ENCODE measurements at places on chromosomes 3 and 15. TPM values are rescaled to one million over a fixed set of nuclear protein-coding genes. Genes with fewer than 3 reads are reported as not detected.

- H3K36me3 ChIP-seq, result peaks cover 5% of the 10 kb centered on the region
- peaks cover 7% of the 10 kb centered on the region for H3K4me1 ChIP-seq
Observed at GRCh38 chr3:71987828-71988227, 202.9 kb upstream of the PROK2 start.

Gene STRA6
- total RNA-seq, result not detected

Gene SLC9C1
- not detected for total RNA-seq

Gene SLCO2A1
- 0.59 TPM for total RNA-seq

DNA sequence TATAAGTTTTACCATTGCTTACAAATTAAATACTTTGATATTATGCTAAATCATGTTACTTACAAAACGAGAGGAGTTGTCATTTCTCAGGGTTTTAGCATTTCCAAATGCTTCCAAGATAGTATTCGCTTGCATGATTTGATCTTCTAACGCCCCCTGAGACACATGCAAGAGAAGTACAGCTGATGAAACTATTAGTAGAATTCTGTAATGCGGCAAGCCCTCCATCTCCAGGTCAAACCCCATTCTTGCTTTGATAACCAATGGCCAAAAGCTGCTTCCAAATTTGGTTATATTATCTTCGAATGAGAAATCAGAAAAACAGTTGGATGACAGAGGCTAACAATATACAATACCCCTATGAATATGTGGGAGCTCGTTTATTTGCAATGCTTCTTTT, 14.7 kb downstream of the MYH15 start:
- no peak for DNase-seq
- no peak overlapping the region for H3K27ac ChIP-seq
- no peaks in the 10 kb centered on the region for H3K36me3 ChIP-seq
- no peaks in the 10 kb centered on the region for H3K4me1 ChIP-seq
- no peak overlapping the region for H3K4me3 ChIP-seq
- H3K27me3 ChIP-seq, result no peaks in the 10 kb centered on the region

Gene CERS3
- total RNA-seq, result not detected

- no peak overlapping the region for H3K27ac ChIP-seq
- peaks cover 11% of the 10 kb centered on the region for H3K4me1 ChIP-seq
- H3K27me3 ChIP-seq, result no peaks in the 10 kb centered on the region
- no peak overlapping the region for H3K4me3 ChIP-seq
- H3K36me3 ChIP-seq, result peaks cover 71% of the 10 kb centered on the region
- DNase-seq, result no peak
Observed at GRCh38 chr3:182957226-182957625, 23.1 kb downstream of the DCUN1D1 start.

DNA sequence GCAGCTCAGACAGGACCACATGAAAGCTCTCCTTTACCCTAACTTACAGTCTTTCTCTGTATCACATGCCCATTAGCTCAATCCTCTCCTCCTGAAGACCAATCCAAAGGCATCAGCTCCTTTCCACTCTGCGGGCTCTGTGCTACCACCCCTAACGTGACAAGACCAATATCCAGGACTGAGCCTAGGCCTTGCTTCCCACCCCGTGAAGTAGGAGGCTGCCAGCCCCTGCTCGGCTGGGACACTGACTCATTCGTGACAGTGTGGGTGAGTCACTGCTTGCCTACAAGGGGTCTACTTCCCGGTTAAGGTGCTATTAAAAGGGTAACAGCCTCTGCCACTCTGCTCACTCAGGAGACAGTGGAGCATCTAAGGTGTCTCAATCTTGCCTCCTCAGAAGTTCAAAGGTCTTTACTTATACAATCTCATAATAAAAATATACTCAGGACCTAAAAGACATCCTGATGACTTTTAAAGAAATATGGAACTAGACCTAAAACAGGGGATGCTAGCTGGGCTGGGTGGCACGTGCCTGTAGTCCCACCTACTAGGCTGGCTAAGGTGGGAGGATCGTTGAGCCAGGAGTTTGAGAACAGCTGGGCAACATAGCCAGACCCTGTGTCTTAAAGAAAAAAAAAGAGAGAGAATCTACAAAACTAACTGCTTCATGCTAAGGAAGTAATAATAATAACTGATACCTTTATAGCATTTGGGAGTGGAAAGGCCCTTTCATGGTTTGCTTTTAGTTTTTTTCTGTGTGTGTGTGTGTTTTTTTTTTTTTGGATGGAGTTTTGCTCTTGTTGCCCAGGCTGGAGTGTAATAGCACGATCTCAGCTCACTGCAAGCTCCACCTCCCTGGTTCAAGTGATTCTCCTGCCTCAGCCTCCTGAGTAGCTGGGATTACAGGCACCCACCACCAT, 55.0 kb downstream of the TMEM44 start:
- peak; percentile 81 for DNase-seq
- no peaks in the 10 kb centered on the region for H3K36me3 ChIP-seq
- H3K4me1 ChIP-seq, result peaks cover 29% of the 10 kb centered on the region
- H3K27me3 ChIP-seq, result no peaks in the 10 kb centered on the region
- H3K4me3 ChIP-seq, result no peak overlapping the region

GRCh38 chr3:49153349-49153912, 12.7 kb downstream of the CCDC71 start:
- H3K4me1 ChIP-seq, result no peaks in the 10 kb centered on the region
- H3K4me3 ChIP-seq, result no peak overlapping the region
- no peaks in the 10 kb centered on the region for H3K27me3 ChIP-seq

DNA sequence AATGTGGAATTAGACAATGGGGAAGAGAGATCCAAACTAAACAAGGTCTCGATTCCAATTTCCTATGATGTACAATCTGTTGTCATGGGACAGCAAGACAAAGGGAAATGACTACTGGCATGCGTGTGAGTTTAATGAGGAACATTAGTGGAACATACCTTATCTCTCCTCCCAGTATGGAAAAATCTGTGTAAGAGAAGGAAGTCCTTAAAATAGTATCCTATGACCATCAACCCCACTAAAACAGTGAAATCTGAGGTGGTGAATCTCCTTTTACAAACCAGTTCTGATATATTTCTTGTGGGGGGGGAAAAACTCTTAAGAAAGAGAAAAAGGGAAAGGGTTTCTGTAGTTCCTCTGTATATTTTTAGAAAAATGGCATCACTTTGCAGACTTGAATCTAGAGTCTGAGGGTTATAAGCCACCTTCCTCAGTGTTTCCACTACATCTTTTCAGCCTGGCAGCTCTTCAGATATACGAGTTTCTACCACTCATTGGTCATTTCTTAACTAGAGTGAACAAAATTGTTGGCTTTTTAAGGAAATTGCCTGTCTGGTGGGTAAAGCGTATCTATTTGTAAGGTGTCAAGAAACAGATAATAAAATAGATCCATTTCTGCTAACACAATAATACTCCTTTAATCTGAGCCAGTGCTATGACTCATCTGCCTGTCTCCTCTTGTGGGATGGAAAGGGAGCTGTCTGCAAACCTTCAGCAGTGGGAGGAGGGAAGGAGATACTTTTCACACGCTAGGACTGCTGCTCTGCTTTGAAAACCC, 3.0 kb upstream of the TNFAIP8L3 start:
- H3K4me3 ChIP-seq, result no peak overlapping the region
- DNase-seq, result peak; percentile 69
- H3K27ac ChIP-seq, result no peak overlapping the region
- H3K27me3 ChIP-seq, result no peaks in the 10 kb centered on the region

Gene TM6SF1
- total RNA-seq, result 0.39 TPM

- no peaks in the 10 kb centered on the region for H3K27me3 ChIP-seq
- no peak overlapping the region for H3K4me3 ChIP-seq
- DNase-seq, result peak; percentile 86
Observed at GRCh38 chr3:150094150-150094933, 123.6 kb upstream of the PFN2 start.

DNA sequence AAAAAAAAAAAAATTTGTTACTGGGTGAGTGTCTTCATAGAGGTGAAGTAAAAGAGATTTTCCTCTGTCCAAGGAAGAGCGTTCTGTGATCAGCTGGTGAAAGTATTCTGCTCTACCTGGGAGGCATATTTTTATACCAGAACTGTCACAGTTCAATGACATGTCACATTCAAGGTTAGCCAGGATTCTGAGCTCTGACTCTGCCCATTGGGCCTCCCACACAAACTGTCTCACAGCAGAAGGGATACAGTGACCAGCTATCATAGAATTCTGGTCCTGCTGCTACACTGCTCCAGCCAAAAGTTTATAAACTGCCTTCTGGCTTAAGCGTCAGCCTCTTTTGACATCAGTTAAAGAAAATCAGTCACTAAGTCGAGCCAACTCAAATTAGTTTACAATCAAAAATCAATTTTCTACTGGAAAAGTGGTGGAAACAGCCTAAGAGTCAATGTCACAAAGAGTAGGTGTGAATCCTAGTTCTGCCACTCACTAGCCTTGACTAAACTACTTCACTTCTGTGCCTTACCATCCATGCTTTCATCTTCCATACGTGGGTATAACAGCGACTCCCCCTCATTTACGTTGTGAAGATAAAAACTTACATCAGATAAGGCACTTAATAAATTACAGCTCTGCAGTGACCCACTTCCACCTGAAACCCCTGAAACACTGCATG, 52.7 kb upstream of the DCUN1D1 start:
- H3K27me3 ChIP-seq, result no peaks in the 10 kb centered on the region
- H3K4me1 ChIP-seq, result no peaks in the 10 kb centered on the region
- no peak overlapping the region for H3K27ac ChIP-seq
- no peak for DNase-seq
- H3K36me3 ChIP-seq, result peaks cover 71% of the 10 kb centered on the region
- no peak overlapping the region for H3K4me3 ChIP-seq

DNA sequence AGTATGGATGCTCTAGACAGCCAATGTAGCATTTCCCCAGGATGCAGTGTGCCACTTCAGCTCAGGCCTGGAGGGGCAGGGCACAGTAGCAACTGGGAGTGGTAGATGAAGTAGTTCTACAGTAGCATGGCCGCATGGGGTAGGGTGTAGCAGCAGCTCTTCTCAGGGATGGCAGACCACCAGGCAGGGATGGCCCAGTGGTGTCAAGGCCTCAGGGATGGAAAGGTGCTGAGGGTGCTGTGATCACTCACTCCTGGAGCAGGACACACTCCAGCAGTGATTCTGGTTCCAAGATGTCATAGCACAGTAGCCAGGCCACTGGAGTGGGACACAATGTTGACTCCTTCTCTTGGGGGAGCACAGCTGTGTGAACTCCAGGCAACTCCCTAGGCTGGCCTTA, 210.9 kb upstream of the LYSMD4 start:
- no peaks in the 10 kb centered on the region for H3K27me3 ChIP-seq
- H3K36me3 ChIP-seq, result no peaks in the 10 kb centered on the region
- no peak for DNase-seq
- no peak overlapping the region for H3K4me3 ChIP-seq
- no peak overlapping the region for H3K27ac ChIP-seq
- H3K4me1 ChIP-seq, result no peaks in the 10 kb centered on the region

- H3K4me3 ChIP-seq, result no peak overlapping the region
- peak; percentile 84 for DNase-seq
- peaks cover 35% of the 10 kb centered on the region for H3K4me1 ChIP-seq
- no peaks in the 10 kb centered on the region for H3K27me3 ChIP-seq
- H3K27ac ChIP-seq, result peak overlapping the region; percentile 51
- no peaks in the 10 kb centered on the region for H3K36me3 ChIP-seq
Observed at GRCh38 chr3:54358969-54359694, 236.8 kb downstream of the CACNA2D3 start.

GRCh38 chr15:101153801-101154656, 97.8 kb downstream of the CHSY1 start:
- H3K4me1 ChIP-seq, result no peaks in the 10 kb centered on the region
- H3K4me3 ChIP-seq, result no peak overlapping the region
- no peak for DNase-seq
- H3K36me3 ChIP-seq, result no peaks in the 10 kb centered on the region
- no peak overlapping the region for H3K27ac ChIP-seq

DNA sequence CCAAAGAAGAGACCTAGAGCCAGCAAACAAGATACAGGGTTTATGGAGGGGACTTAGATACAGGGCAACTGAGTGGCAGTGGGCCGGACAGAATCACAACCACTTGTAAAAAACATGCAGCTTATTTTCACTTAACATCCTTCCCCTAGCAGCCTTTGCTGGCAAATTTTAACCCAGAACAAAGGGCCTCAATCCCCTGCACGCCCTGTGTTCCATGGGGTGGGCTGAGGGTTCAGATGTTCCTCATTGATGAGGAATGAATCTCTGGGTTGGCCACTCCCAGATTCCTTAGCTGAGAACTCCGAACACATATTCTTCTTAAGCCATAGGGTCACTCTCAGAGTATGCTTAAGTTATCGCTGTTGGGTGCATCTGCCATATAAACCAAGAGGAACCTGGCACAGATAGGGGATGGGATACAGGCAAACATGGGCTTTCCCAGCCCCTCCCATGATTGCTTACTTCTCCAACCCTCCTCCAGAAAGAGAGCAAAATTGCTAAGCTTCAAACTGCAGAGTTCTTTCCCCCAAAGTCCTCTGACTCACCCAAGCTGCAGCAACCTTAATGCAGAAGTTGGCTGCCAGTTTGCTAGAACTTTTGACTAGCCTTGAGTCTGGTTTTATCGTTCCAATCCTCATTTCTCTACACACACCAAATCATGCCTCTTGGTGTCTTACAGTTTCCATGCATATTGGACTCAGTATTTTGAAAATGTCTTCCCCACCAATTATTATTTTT, 146.9 kb downstream of the CD47 start:
- DNase-seq, result no peak
- H3K4me3 ChIP-seq, result no peak overlapping the region
- H3K27ac ChIP-seq, result no peak overlapping the region

- no peak for DNase-seq
- no peak overlapping the region for H3K27ac ChIP-seq
- no peak overlapping the region for H3K4me3 ChIP-seq
Observed at GRCh38 chr15:26614734-26615133, 158.1 kb downstream of the GABRB3 start.

Gene TTLL13
- total RNA-seq, result not detected

Gene CCR2
- not detected for total RNA-seq

DNA sequence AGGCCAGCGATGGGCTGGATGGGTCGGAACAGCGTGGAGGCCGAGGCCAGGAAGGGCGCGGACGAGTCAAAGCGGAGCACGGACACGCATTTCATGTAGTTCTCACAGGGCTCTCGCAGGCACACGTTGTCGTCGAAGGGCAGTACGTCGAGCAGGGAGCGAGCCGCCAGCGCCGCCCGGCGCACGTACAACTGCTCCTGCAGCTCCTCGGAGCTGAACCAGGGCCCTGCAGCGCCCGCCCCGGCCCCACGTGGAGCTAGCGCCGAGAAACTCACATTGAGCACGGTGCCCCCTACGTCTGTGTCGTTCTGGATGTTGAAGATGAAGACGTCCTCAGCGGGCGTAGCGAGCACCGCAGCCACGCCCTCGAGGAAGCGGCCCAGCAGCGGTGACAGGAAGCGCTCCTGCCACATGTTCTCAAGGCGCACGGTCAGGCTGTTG, 5.8 kb downstream of the CELSR3 start:
- no peak overlapping the region for H3K27ac ChIP-seq
- H3K4me1 ChIP-seq, result no peaks in the 10 kb centered on the region
- DNase-seq, result no peak
- no peaks in the 10 kb centered on the region for H3K27me3 ChIP-seq
- H3K36me3 ChIP-seq, result peaks cover 22% of the 10 kb centered on the region

Gene GRIP2
- not detected for total RNA-seq

All from MCF 10A (cell line).